Fibroblast of mammary gland (primary cell): ENCODE measurements at places on chromosomes 5 and 9.

- no peak for DNase-seq
Observed at GRCh38 chr9:5419987-5420386, 17.7 kb downstream of the PLGRKT start.

DNA sequence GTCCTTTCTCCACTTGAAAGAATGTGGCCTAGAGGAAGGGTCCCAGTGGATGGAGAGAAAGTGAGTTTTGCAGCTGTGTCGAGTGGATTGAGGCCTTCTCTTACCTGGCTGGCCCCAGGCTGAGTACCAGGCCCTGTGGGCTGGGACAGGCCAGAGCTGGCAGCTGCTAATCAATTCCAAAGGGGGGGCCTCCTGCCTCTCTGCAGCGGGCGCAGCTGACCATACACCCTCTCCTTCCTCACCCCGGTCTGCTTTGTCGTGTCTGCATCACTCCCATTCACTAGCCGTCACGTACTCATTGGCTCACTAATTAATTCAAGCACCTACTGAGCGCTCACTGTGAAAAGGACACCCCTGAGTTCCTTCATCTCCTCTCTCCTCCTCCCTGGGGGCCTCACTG lies 58.4 kb upstream of the PITX1 start:
- DNase-seq, result no peak

DNA sequence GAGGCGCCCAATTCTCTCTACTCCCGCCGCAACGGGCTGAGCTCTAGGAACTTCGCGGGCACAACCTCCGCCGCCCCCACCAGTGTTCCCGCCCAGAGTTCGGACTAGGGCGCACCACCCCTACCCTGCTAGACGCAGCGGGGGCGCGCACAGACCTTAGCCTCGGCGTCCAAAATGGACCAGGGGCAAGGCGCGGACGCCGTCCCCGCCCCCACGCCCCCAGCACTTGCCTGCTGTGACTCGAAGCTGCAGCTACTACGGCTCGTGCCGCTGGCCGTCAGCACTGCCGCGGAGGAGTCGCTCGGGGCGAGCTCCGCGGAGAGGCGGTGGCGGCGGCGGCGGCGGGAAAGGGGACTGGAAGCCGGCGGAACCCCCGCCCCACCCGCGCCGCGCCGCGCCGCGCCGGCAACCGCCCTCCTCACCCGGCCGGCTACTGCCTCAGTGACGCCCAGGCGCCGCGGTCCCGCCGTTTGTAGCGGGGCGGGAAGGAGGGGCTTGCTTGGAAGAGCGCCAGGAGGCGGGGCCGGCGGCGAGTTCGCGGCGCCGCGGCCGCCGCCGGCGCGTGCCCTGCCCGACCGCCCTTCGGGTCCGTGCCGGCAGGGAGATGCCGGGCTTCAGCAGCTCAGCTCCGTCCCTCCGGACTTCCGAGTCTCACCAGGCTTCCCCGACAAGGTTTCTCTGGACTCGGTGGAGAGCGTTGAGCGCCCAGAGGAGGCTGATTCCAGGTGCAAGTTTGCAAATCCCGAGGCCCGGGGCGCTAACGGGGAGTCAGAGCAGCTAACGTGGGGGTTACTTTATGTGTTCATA lies 4.5 kb downstream of the ELAVL2 start:
- no peak for DNase-seq

DNA sequence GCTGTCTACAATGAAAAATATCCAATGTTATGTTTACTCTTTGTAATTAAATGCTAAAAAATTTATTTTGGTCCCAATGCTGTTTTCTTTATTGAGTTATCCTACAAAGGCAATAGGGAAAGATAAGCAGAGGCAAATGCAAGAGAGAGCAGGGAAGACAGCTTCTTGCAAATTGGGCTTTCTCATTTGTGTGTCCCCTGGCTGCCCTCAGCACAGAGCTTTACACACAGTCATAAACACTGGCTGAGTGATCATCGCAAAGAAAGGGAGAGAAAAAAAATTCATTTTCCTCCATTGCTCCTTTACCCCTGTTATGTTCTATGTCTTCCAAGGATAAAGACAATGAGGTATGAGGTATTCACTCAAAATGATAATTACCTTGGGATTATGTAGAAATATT lies 2.3 kb upstream of the TSSK1B start:
- DNase-seq, result no peak

- DNase-seq, result peak; percentile 24
Observed at GRCh38 chr5:91469517-91470165, 86.5 kb upstream of the ARRDC3 start.

GRCh38 chr5:66959653-66960052 lies 236.9 kb downstream of the CD180 start:
- peak; percentile 64 for DNase-seq

DNA sequence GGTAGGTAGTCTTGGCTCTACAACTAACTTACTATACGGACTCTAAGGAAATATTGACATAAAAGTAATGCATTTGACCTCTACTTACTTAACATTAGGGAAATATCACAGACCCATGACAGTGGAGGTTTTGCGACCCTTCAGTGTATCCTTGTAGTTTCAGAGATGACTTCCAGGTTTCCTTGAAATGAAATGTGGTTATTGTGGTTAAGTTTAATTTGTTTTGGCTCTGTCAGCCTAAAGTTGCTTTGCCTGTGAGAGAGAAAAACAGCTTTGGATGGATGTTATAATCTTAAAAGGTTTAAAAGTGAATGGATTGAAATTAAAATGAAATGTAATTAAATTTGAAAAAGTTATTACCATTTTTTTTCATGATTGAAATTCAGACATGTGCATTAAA lies 42.9 kb downstream of the LRRTM2 start:
- peak; percentile 45 for DNase-seq

- DNase-seq, result peak; percentile 62
Observed at GRCh38 chr5:103582364-103582763, 19.8 kb upstream of the NUDT12 start.

DNA sequence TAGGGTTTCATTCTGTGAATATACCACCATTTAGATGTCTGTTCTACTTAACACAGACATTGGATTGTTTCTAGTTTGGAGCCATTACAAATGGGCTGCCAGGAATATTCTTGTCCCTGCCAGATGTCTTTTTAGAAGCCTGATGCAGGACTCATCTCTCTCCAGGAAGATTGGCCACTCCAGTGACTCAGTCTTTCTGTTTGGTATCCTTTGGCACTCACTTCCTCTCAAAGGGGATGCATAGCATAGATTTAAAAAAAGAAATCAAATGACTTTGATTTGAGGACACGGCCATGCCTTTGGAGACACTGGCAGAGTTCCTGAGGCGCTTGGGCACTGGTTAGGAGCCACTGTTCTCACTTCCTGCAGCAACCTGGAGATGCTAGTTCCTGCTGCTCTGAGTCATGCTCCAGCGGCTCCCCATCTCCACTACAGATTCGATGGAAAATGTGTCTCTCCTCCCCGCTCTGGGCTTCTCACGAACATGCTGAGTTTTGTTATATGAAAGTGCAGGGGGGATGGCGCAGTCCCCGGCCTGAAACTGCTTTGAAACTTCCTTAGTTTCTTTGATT lies 3.5 kb upstream of the ZNF366 start:
- DNase-seq, result peak; percentile 76

DNA sequence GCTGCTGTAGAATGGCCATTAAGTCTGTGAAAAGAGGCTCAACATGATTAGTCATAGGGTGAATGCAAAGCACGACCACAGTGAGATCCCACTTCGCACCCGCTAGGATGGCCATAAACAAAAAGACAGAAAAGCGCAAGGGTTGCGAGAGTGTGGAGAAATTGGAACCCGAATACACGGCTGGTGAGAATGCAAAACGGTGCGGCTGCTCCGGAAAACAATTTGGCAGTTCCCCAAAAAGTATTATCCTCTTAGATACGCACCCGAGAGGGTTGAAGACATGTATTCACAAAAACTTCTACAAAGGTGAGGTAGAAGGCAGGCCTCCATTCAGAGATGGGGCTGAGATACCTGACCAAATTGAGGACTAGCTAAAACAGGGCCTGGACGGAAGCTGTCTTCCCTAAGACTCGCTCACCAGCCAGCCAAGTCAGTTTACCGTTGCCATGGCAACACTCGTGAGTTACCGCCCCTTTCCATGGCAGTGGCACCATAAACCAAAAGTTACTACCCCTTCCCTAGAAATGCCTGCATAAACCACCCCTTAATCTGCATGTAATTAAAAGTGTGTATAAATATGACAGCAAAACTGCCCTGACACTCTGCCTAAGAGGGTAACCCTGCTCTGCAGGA lies 726 bp upstream of the PSMB7 start:
- DNase-seq, result no peak

DNA sequence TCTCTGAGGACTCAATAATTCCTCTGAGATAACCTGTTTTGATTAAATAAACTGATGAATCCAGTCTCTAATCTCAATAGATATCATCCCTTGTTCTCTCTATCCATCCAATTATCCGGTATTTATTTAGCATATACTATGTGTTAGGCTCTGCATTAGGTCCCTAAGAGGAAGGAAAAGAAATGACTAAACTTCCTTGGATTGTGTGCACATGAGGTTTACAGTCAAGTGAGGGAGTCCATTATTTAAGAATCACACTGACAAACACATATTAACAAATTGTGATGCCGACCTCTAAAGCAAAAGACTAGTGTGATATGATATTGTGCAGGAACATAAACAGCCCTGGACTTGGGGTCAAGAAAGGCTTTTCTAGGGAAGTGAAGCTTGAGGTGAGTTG lies 140.8 kb downstream of the HMHB1 start:
- DNase-seq, result no peak

- no peak for DNase-seq
Observed at GRCh38 chr5:22488427-22488826, 364.7 kb downstream of the CDH12 start.

DNA sequence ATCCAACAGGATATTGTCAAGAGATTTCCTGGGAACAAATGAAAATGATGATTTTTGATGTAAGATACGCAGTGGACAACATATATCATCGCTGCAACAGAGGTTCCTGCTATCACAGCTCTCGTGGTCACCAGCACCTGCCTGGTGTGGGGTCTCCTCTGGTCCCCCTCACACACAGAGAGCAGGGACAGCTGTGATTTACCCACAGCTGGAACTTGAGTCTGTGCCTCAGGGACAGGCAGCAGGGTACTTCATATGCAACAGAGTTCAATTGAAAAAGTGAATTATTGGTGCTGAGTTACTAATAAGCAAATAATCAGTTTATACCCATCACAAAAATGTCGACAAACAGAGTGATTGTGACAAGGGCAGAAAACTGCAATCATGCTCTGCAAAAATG lies 93.4 kb downstream of the LMX1B start:
- no peak for DNase-seq

DNA sequence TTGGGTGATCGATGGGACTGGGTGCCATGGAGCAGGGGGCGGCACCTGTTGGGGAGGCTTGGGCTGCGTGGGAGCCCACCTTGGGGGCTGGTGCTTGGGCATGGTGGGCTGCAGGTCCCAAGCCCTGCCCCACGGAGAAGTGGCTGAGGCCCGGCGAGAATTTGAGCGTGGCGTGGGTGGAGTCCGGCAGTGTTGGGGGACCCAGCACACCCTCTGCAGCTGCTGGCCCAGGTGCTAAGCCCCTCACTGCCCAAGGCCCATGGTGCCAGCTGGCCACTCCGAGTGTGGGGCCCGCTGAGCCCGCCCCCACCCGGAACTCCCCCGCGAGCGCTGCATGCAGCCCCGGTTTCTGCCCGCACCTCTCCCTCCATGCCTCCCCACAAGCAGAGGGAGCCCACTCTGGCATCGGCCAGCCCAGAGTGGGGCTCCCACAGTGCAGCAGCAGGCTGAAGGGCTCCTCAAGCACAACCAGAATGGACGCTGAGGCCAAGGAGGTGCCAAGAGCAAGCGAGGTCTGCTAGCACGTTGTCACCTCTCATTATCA lies 1178.6 kb upstream of the CDH10 start:
- no peak for DNase-seq

- no peak for DNase-seq
Observed at GRCh38 chr5:120788481-120788880, 324.4 kb downstream of the PRR16 start.

- peak; percentile 95 for DNase-seq
Observed at GRCh38 chr5:172909931-172910502, 49.2 kb upstream of the RPL26L1 start.

DNA sequence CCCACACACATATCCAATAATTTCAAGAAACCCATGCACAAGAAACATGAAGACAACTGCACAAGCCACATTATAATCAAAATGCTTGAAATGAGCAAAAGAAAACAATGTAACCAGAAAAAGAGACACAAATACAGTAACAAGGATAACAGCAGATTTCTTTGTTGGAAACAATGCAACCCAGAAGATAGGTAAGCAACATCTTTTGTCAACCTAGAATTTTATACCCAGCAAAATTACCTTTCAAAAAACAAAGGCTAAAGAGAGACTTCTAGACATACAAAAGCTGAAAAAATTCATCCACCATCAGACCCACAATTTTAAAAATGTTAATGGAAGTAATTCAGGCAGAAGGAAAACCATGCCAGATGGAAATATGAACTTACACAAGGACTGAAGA lies 5.0 kb upstream of the COL23A1 start:
- DNase-seq, result no peak

DNA sequence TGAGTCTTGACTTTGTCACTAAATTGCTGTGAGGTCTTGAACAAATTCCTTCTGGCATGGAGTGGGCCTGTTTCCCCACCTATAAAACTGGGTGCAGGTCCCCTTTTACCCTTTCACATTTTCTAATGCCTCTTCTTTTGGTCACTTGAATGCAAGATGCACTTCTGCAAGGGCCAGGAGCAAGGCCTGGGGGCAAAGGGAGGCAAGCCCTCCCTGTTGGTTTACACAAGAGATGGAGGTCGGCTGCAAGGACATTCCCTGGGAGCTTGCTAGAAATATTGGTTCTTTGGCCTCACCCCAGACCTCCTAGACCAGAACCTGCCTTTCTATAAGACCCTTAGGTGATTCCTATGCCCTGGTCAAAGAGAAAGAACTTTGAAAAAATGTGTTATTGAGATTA lies 5.8 kb downstream of the FOXE1 start:
- no peak for DNase-seq

GRCh38 chr5:37088009-37088408 lies 161.2 kb downstream of the CPLANE1 start:
- DNase-seq, result no peak

- no peak for DNase-seq
Observed at GRCh38 chr9:21023861-21024260, 7.6 kb downstream of the HACD4 start.

- peak; percentile 51 for DNase-seq
Observed at GRCh38 chr5:55708732-55709131, 3.4 kb downstream of the SLC38A9 start.

- no peak for DNase-seq
Observed at GRCh38 chr9:123355761-123356431, at the start of gene CRB2. Gene CRB2, plus strand, starts transcription at chr9:123356197. Its CDS starts 64 bp downstream, at chr9:123356261.

DNA sequence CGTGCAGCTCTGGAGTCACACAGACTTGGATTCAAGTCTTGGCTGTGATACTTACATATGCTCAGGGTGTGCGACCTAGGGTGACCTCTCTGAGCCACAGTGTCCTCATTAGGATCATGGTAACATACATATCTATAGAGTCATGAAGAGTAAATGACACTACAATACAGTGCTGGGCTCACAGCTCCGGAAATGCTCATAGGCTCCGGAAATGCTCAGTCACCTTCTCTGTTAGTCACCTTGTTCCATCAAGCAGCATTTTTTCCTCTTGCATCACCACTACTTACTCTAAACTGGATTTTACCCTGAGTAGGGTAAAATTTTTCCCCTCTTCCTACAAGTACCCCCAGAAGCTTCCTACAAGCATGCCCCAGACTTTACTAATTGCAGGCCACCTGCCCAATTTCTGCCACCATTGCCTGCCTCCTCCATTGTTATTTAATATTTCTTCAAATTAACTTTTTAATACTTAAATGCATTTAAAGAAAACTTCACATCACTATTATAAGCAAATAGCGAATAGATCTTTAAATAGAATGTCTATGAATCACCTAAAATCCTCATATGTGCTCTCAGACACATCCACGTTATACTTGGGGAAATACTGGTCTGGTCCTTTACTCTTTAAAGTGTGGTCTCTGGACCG lies 147.6 kb upstream of the SPRY4 start:
- DNase-seq, result peak; percentile 89

- DNase-seq, result peak; percentile 54
Observed at GRCh38 chr5:79069488-79070349, at the start of the genes BHMT2 and DMGDH. Gene BHMT2, plus strand, starts transcription at chr5:79069767. Its CDS starts 16 bp downstream, at chr5:79069783. Gene DMGDH, minus strand, starts transcription at chr5:79069674. Its CDS starts 54 bp downstream, at chr5:79069620.
